ENCODE measurements at places on chromosomes 6 and 20.

- DNase-seq = no peak
Measured at GRCh38 chr20:6580486-6580885, 187.0 kb upstream of the BMP2 start.

DNA sequence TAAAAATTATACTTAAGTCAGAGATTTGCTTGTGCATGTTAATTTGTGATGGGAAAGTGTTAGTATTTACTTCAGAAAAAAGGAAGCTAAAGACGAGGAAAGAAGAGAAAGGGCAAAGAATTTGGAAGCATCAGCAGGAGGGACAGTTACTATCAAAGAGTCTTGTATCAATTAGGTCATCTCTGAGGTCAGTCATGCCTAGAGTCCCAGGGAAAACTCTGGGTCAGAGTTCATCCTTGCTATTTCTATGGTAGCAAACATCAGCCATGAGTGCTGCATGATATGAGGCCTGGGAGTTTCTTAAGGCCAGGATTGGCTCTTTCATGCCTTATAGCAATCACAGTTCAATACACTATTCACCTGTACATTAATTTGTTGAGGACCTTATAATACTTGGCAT, 292.9 kb downstream of the FARS2 start:
- DNase-seq = no peak

GRCh38 chr6:101393251-101393828, at the start of gene GRIK2:
GRIK2 (plus strand) TSS chr6:101393708.
- DNase-seq = no peak

- DNase-seq = no peak
Measured at GRCh38 chr6:143062551-143062950, 1.9 kb downstream of the AIG1 start.

- DNase-seq = no peak
Measured at GRCh38 chr6:90249458-90249857, 47.2 kb downstream of the BACH2 start.

DNA sequence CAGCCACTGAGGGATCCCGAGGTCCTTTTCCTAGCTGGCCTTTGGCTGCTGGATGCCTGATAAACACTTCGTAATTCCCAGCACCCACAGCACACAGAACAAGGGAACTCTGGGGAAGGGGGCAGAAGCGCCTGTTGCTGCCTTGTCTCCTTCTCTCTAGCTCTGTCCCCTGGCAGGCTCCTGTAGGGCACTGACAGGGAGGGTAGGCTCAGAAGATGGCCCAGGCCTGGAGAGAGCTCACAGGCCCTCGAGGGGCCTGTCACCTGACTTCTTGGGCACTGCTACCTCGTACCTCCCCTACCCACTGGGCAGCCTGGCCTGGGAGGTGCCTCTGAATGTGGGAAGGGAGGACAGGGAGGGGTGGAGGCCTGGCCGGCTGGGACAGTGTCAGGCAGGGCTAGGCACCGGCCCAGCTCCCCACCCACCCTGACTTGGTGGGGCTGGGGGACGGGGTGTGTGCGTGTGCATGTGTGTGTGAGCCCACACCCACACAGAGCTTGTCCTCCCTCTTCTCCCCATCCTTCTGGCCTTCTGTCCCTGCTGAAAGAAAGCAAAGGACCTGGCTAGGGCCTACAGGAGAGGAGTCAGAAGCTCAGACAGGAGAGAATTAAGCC, 18.1 kb downstream of the C6orf132 start:
- DNase-seq = no peak

GRCh38 chr6:14925699-14926026, 320.2 kb upstream of the JARID2 start:
- DNase-seq = no peak

GRCh38 chr6:169045486-169045885, 208.2 kb downstream of the THBS2 start:
- no peak for DNase-seq

- DNase-seq = no peak
Measured at GRCh38 chr6:7175462-7175861, 67.7 kb downstream of the RREB1 start.

- no peak for DNase-seq
Measured at GRCh38 chr6:10361428-10361827, 53.4 kb downstream of the TFAP2A start.

DNA sequence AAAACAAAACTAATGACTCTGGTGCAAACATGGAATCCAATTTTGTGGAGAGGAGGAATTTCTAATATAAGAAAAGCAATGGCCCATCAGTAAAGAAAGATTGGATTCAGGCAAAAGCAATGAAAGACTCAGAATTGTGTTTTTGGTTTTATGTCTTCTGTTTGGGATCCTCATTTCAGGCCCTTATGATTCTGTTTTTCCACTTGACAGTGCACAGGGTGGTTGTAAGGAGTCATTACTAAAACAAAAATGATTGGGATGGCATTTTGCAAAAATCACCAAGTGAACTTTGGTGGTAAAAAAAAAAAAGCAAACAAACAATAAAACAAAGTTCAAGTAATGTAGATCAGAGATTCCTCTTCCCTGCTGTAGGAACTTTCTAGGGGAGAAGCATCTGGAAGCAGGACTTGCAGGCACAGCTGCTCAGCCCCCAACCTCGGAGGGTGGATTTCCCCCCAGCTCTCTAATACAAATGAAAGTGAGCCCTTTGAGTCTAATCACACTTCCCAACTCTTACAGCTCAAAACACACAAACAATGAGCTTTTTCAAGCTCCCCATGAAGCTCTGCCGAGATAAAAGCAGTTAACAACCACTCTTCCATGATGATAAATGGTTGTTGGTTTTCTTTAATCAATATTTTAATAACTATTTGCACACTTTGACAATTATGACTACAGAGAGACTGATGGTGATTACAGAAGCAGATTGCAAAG, 177.7 kb downstream of the ZDHHC14 start:
- DNase-seq = no peak

GRCh38 chr6:168525926-168526630, 85.1 kb downstream of the SMOC2 start:
- DNase-seq = no peak

DNA sequence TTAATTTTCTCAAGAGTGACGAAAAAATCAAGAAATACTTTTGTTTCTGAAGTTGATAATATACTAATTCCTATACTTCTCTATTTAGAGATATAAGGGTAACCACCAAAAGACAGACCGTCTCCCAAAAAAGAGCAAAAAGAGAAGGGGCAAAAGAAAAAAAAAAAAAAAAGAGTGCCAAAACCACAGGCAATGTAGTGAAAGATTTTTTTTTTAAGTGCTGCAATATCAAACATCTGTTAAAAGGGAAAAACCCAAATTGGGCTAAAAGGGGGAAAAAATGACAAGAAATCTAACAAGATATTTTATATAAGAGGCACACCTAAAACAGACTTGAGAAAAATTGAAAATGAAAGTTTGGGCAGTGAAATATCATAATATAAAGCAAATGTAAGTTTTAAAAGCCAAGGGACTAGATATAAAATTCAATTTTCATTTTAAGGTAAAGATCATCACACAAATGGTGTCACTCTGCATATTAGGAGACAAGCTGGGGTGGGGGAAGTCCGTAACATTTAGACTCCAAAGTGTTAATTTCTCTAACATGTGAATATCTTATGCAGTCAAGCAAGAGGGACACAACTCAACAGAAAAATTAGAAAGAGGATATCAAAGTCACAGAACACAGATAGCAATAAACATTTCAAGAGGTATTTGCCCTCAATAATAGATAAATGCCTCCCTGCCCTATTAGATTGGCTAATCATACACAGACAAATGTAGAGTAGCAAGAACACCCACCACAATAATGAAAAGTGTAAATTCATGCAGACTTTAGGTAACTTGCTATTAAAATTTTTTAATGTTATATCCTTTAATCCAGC, 9.1 kb downstream of the C6orf52 start:
- no peak for DNase-seq

DNA sequence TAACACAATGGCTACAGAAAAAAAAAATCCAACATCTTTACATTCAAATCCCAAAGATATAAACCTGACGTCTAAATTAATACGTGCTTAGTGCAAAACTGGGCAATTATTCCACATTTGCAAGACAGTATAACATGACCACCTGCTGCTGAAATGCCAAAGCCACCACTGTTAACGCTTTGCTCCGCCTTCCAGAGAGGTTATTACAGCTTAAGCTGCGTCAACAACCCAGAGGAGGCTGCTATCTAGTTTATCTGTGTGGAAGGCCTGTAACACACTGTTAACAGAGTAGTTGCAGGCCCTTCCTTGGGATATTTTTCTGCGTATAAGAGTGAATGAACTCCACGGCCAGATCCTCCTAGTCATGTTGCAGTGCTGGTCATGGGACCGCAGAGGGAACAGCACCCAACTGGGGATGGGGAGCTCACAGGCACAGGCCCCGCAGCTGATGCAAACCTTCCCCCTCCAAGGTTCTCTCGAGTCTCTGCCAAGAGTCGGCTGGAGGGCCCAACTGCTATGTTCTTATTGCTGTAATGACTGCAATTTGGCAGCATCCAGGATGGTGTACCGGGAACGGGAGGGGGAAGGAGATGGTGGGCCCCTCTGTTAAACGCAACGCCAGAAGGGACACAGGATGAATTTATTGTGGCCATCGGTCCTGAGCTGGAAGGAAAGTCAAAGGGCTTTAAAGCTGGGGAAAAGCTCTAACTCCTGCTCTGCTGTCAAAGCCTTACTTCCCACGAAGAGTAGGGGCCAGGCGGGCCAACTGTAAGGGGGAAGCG, 993 bp upstream of the NCOA7 start:
- peak; percentile 54 for DNase-seq

DNA sequence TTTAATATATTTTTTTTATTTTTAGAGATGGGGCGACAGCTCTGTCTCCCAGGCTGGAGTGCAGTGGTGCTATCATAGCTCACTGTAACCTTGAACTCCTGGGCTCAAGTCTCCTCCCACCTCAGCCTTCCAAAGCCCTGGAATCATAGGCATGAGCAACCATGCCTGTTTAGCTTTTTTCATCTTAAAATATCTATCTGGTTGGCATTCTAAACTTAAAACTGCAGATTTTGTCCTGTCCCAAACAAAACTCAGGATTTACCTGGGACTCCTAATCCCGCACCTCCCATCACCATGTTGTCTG, 124.7 kb downstream of the SULF2 start:
- no peak for DNase-seq

DNA sequence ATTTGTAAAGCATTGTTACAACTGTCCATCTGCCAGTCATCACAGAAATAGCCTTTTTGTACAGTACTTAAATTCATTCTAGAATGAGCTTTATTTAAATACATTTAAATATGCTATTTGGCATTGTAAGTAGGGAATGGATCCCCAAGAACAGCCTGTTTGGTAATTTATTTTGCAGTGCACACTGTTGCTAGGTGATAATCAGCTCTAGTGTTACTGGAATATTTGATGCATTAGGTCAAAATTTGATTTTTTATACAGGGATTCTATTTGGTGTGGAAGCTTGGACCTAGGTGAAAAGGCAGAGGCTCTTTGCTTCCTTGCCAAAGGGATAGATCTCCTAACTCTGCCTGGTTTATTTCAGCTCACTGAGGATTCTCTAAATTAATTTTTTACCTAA, 593.7 kb downstream of the EPM2A start:
- no peak for DNase-seq

DNA sequence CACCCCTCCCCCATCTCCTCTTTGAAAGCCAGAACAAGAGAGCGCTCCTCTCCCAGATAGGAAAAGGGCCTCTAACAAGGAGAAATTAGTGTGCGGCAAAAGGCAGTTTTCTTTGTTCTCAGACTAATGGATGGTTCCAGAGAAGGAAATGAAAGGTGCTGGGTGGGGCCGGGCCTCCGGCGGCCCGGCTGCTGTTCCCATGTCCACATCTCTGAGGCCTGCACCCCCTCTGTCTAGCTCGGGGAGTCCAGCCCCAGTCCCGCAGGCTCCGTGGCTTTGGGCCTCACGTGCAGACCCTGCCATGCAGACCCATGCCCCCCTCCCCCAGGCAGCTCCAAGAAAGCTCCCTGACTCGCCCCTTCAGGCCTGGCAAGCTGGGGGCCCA, 35.8 kb upstream of the MRGBP start:
- no peak for DNase-seq

DNA sequence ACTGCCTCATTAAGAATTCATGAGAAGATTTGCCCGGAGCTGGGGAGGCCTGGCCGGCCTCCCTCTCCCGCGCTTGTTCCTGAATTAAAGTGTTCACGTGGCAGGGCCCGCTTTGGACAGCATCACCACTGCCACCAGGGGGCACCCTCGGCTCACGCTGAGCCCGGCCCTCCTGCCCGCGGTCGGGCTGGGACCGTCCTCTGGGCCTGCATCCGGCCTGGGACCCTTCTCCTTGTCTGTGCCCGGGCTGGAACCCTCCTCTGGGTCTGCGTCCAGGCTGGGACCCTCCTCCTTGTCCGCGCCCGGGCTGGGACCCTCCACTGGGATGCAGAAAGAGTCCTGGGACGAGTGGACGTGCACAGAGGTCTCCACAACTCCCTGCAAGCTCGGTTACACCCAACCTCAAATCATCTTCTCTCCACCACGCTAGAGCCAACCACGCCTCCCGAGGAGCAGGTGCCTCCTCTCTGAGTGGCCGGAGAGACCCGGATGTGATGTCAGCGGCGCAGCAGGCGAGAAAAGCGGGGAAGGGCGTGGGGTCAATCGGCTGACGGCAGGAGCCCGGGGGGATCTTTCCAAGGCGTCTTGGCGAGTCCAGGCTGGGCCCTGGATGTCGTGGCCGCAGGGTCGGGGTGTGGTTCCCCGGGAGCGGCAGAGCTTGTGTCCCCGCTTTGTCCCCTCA, 50.9 kb upstream of the DACT2 start:
- DNase-seq = peak; percentile 64

DNA sequence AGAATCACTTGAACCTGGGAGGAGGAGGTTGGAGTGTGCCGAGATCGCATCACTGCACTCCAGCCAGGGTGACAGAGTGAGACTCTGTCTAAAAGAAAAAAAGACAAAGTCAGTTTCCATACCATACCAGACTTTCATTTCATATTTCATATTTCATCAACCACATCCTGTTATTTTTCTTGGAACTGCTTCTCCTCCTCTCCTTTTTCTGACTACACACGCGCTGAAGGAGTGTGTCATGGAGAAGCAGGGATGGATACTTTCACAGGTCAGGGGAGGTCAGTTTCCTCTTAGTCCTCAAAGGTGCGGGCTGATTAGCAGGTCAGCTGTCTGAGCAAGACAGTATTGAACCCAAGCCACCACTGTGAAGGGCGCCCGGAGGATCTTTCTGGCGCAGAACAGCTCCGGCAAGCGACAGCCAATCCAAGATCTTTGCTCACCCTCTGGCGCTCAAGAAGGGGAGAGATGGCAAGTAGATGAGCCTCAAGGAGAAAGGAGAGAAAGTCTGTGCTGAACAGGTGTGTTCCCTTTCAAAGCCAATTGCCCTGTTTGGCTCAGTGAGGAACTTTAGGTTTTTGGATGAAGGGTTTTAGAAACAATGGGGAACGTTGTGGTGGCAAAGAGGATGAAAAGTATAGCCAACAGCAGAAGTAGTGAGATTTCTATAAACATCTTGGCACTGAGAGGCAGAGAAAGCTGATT, 18.9 kb upstream of the SYNJ2 start:
- DNase-seq = peak; percentile 9

- DNase-seq = peak; percentile 66
Measured at GRCh38 chr20:33853507-33853813, 42.3 kb downstream of the CHMP4B start.

DNA sequence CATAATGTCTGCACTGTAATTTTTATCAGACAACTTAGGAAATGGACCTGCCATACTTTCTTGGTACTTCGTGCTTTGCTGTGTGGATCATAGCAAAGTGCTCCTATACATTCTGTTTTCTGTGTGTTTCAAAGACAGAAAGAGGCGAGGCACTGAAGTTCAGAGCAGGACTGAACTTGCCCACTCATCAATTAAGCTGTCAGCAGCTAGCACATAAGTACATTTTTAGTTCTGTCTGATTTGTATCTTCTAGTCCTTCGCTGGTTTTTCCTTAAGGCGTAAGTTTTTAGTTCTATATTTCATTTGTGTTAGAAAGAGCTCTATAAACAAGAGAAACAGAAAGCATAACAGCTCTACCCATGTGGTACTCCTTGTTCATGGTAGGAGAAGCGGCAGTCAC, 42.1 kb downstream of the MAP3K4 start:
- no peak for DNase-seq

Data from CD4-positive, alpha-beta T cell treated with Interleukin-17A for 4 hours (primary cell).